Epithelial cell of umbilical artery (primary cell): ENCODE measurements at places on chromosomes 16 and 17. TPM values are rescaled to one million over a fixed set of nuclear protein-coding genes. Genes with fewer than 3 reads are reported as not detected.

GPR142 gene
- not detected in 2 replicates for total RNA-seq

CCL17 gene
- total RNA-seq = not detected in 2 replicates

DNAAF8 gene
- 0.32 and 0.46 TPM in 2 replicates for total RNA-seq

OR3A3 gene
- total RNA-seq = not detected in 2 replicates

MYO1D gene
- 17.9 and 62.0 TPM in 2 replicates for total RNA-seq

KRTAP4-6 gene
- total RNA-seq = not detected in 2 replicates

SLFN5 gene
- total RNA-seq = 27.6 and 91.5 TPM in 2 replicates

PYDC1 gene
- not detected in 2 replicates for total RNA-seq

MYH3 gene
- under 0.01 and 0.76 TPM in 2 replicates for total RNA-seq

NOG gene
- 1.4 and 1.6 TPM in 2 replicates for total RNA-seq

CLCN7 gene
- 40.9 and 60.6 TPM in 2 replicates for total RNA-seq

DHX38 gene
- total RNA-seq = 68.5 and 72.1 TPM in 2 replicates
